ENCODE measurements at places on chromosomes 7 and 10.

- DNase-seq: no peak
These were observed 57.0 kb downstream of the SHTN1 start for GRCh38 chr10:116947841-116948529.

- DNase-seq: no peak
These were observed 108.5 kb downstream of the ARHGAP12 start for GRCh38 chr10:31820096-31820495.

DNA sequence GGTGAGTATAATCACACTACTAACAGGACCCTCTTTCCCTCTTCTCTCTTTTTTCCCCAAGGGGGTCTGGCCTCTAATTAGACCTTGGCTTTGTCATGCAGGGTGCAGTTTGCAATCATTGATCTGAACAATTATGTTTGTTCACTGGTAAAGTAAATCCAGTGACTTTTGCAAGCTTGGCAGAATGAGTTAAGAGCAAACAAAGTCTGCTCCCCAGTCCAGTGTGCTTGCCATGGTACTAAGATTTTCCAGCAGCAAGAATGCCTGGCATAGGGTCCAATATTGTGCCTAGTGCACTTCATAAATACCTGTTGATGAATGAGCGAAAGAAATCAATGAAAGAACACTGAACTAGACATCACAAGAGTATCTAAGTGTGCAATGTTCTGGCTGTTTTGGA lies 43.9 kb downstream of the PLXDC2 start:
- no peak for DNase-seq

DNA sequence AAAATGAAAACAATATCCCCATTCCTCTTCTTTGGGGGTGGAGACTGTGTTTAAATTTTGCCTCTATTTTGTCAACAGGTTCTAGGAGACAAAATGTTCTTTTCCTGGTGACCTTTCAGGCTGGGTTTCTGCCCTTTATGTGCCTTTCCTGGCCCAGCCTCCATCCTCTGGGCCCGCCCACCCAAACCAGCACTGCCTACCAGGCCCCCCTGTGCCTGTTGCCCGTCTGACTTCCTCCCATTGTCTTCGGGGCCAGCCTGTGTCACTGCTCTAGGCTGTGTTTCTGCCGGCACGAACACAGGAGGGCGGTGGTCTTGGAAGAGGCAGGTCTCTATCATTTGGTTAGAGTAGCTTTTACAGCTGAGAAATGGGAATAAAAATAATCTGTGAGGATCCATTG lies 13.9 kb downstream of the TSPAN14 start:
- peak; percentile 61 for DNase-seq

DNA sequence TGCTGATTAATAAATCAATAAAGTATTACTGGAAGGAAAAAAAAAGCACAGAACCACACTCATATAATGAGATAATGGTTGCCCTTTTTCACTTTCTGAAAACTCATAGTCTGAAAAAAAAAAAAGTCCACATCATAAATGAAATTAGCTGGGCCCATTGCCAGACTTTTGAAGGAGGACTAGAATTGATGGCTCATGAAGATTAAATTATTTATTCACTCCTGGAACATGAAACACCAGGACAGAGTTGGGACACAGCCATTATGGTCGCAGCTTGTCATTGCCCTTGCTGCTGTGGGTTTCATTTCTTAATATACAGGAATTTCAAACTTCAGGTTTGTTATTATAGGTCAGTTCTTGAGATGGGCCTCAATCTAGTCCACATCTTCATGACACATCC lies 91.9 kb downstream of the CNTNAP2 start:
- DNase-seq: no peak

DNA sequence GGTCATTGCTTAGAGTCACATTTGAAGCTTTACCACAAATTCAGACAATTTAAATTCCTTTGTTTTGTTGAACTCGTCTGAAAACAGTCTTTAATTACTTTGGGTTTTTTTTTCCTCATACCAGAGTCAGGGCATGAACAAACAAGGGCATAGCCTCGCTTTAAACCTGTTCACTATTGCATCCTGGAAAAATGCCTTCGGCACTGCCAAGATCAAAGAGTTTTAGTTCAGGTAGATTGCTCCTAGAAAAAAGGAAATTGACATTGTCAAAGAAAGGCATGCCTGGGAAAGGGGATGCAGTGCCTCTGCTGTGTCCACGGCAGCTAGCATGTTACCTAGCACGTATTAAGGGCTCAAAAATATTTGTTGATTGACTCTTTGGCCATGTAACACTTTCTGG lies 235.1 kb downstream of the ARHGAP21 start:
- DNase-seq: no peak

Measured in activated effector memory CD4-positive, alpha-beta T cell treated with Interleukin-2 at 50 U/mL for 16 hours (primary cell).